ENCODE measurements at places on chromosomes 11 and 22.

DNA sequence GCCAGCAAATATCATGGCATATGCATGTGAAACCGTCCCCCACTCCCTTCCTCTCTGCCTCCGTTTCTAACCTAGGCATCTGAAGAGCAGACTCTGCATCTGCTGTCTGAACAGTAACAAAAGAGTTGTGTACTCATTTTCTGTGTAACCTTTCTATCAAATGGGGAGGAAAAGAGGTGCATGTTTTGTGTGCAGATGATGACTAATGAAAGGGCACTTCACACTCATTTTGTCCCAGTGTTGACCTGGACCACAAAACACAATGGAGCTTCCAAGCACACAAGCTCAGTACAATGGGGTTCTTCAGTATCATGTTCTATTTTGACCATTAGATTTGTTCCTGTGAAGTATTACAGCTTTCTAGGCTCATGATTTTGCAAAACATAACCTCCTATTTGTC lies 13.0 kb downstream of the JHY start:
- H3K36me3 ChIP-seq, result peaks cover 2% of the 10 kb centered on the region
- H3K4me3 ChIP-seq, result no peak overlapping the region
- no peak overlapping the region for H3K27ac ChIP-seq
- H3K4me1 ChIP-seq, result no peaks in the 10 kb centered on the region
- DNase-seq, result no peak

DNA sequence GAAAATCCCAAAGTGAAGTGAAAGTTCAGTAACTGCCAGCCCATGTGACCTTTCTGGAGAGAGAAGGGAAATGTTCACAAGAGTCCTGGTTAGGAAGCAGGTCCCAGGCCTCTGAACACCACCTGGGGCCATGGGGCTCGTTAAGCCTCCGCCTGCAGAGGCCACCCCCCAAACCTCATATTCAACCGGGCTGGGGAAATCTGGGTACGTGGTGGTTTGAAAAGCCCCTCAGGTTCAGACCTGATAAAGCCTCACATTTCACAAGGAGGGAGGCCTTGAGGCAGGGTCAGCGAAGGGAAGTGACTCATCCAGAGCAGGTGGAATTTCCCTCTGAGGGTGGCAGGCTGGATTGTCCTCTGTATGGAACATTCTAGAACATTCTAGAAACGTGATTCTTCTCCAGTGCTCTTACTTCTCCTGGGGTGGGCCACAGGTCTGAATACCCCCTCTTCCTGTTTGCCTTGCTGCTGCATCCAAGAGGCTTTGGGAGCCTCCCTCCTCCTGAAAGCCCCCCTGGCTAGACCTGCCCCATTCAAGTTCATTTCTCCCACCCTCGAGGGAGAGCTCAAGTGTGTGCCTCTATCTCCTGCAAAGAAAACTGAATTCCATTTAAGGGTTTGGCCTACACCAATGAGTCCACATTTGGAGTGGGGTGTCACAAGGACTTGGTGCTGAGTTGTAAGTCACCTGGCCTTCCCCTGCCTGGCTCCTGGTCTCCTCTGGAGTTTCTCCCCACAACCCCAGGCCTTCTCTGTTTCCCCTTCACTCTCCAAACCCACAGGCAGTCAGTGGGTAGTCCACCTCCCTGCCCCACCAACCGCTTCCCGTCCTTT lies 6.3 kb downstream of the FXYD2 start:
- peaks cover 31% of the 10 kb centered on the region for H3K36me3 ChIP-seq
- no peaks in the 10 kb centered on the region for H3K27me3 ChIP-seq
- peaks cover 68% of the 10 kb centered on the region for H3K4me1 ChIP-seq
- peak overlapping the region; percentile 94 for H3K27ac ChIP-seq

DNA sequence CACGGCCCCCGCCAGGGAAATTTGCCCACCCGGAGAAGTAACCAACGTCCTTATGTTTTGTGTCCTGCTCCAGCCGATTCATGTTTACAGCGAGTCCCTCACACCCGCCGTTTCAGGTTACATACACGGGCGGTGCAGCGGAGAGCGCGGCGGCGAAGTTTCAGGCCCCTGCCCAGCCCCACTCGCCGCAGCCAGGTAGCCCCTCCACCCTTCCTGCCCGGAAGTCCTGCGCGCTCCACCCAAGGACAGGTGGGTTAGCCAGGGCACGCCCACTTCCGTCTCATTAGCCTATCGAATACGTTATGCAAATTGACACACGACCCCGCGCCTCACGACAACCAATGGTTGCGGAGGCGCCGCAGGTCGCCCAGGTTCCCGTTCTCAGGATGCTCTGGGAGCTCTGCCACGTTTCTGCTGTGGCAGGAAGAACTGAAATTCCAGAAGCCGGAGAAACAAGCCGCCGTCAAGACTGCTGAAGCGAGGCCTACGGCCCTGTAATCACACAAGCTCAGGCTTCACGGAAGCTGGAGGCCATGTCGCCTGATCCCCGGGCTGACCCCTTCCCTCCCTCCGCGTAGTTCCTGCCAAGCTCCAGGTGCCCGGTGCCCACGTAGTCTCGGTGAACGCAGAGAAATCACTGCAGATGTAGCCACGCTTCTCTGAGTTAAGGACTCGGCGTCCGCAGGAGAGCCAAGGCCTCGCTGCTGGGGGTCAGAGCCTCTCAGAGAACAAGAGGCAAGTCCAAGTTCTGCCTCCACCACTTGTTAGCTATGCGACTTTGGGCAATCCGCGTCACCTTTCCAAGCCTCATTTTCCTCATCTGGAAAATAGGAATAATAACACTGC lies 22.4 kb upstream of the MYH9 start:
- peak overlapping the region; percentile 86 for H3K27ac ChIP-seq
- peaks cover 22% of the 10 kb centered on the region for H3K4me1 ChIP-seq
- H3K36me3 ChIP-seq, result no peaks in the 10 kb centered on the region
- H3K27me3 ChIP-seq, result no peaks in the 10 kb centered on the region
- H3K4me3 ChIP-seq, result peak overlapping the region; percentile 7

GRCh38 chr11:117906126-117906525 lies 23.1 kb downstream of the TMPRSS13 start:
- peaks cover 17% of the 10 kb centered on the region for H3K4me1 ChIP-seq
- H3K27ac ChIP-seq, result peak overlapping the region; percentile 14
- peak; percentile 14 for DNase-seq
- no peaks in the 10 kb centered on the region for H3K36me3 ChIP-seq
- peaks cover 9% of the 10 kb centered on the region for H3K27me3 ChIP-seq

DNA sequence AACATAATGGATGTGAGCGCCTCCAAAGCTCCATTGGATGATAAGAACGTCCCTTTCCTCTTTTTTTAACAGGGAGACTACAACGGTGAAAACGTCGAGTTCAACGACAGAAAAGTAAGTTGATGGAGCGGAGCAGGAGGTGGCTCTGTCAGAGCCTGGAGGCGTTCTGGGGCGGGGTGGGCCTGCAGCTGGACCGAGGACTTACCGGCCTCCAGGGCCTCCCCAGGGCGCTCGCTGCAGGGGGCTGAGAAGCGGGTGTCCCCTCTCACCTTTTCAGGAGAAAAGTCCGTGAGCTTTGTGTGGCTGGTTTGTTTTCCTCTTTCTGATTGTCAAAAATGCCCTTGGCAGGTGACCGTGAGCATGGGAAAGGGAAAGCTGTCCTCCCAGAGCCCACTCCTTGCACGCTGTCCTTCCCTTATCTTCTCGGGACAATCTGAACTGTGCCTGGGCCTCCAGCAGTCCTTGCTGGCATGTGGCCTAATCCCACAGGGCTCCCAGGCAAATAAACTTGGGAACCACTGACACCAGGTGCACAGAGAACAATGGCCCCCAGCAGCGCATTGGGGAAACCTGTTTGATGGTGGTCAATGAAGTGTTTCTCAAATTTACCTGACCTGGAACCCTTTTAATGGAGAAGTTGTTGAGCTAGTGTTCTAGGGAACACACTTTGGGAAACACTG lies 38.4 kb downstream of the ANO1 start:
- no peak overlapping the region for H3K27ac ChIP-seq
- H3K4me1 ChIP-seq, result peaks cover 6% of the 10 kb centered on the region
- no peak for DNase-seq
- peaks cover 43% of the 10 kb centered on the region for H3K27me3 ChIP-seq
- no peaks in the 10 kb centered on the region for H3K36me3 ChIP-seq

GRCh38 chr11:32358729-32359128 lies 76.6 kb downstream of the WT1 start:
- no peak overlapping the region for H3K27ac ChIP-seq
- no peaks in the 10 kb centered on the region for H3K4me1 ChIP-seq
- no peak for DNase-seq
- H3K4me3 ChIP-seq, result no peak overlapping the region
- peaks cover 77% of the 10 kb centered on the region for H3K27me3 ChIP-seq

GRCh38 chr22:43005106-43005505 lies 9.8 kb downstream of the PACSIN2 start:
- H3K27me3 ChIP-seq, result no peaks in the 10 kb centered on the region
- H3K27ac ChIP-seq, result no peak overlapping the region
- no peak overlapping the region for H3K4me3 ChIP-seq
- no peaks in the 10 kb centered on the region for H3K36me3 ChIP-seq
- peaks cover 39% of the 10 kb centered on the region for H3K4me1 ChIP-seq
- peak; percentile 32 for DNase-seq

DNA sequence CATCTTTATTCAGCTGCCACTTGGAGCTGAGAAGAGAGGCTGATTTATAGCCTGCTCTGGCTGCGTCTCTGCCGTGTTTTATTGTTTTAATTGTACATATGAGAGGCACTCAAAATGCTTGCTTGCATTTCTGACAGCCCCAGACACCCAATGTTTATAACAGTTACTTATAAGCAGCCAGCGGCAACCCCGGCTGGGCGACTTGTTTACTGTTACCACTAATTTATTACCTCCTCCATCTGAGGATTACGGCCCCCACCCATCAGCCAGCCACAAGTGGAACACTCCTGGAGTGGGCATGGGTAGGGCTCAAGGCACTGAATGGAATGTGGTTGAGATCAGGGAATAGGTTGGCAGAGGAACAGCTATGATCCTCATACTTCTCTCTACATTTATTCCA lies 61.2 kb downstream of the CLPB start:
- H3K27me3 ChIP-seq, result no peaks in the 10 kb centered on the region
- H3K4me1 ChIP-seq, result no peaks in the 10 kb centered on the region
- H3K4me3 ChIP-seq, result no peak overlapping the region

GRCh38 chr11:116693593-116694348 lies 79.0 kb downstream of the BUD13 start:
- no peaks in the 10 kb centered on the region for H3K36me3 ChIP-seq
- no peak overlapping the region for H3K4me3 ChIP-seq
- DNase-seq, result no peak
- H3K4me1 ChIP-seq, result peaks cover 5% of the 10 kb centered on the region
- no peak overlapping the region for H3K27ac ChIP-seq

GRCh38 chr11:30984442-30984816 lies 385.1 kb downstream of the DCDC1 start:
- DNase-seq, result no peak
- no peak overlapping the region for H3K27ac ChIP-seq
- H3K4me1 ChIP-seq, result no peaks in the 10 kb centered on the region
- H3K36me3 ChIP-seq, result no peaks in the 10 kb centered on the region
- no peaks in the 10 kb centered on the region for H3K27me3 ChIP-seq

DNA sequence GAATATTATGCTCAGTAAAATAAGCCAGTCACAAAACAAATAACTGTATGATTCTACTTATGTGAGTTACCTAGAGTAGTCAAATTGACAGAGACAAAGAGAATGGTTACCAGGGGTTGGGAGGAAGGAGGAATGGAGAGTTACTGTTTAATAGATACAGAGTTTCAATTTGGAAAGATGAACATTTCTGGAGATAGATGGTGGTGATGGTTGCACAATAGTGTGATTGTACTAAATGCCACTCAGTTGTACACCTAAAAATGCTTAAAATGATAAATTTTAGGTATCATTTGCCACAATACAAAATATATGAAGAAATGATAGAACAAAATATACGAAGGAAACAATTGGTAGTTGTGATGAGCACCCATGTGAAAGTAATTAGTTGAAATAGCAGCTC lies 43.4 kb downstream of the PDHX start:
- H3K27ac ChIP-seq, result no peak overlapping the region
- H3K4me1 ChIP-seq, result no peaks in the 10 kb centered on the region
- no peak overlapping the region for H3K4me3 ChIP-seq
- no peaks in the 10 kb centered on the region for H3K27me3 ChIP-seq

DNA sequence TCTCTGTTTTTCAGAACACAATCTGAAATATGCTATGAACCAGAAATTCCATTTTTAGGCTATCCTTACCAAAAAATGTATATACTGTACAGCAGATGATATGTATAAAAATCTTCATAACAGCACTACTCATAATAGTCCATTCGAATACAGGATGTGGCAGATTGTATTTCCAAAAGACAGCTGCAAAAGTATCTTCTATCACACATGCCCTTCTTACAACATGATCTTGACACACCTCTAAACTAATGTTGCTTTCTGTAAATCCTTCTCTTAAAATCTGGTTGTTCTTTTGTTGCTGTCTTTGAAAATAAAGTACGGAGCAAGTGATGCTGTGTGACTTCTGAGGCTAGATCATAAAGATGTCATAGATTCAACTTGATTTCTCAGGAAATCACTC lies 409.9 kb upstream of the LUZP2 start:
- no peaks in the 10 kb centered on the region for H3K36me3 ChIP-seq
- H3K4me3 ChIP-seq, result no peak overlapping the region
- no peak overlapping the region for H3K27ac ChIP-seq
- H3K27me3 ChIP-seq, result no peaks in the 10 kb centered on the region
- no peaks in the 10 kb centered on the region for H3K4me1 ChIP-seq

DNA sequence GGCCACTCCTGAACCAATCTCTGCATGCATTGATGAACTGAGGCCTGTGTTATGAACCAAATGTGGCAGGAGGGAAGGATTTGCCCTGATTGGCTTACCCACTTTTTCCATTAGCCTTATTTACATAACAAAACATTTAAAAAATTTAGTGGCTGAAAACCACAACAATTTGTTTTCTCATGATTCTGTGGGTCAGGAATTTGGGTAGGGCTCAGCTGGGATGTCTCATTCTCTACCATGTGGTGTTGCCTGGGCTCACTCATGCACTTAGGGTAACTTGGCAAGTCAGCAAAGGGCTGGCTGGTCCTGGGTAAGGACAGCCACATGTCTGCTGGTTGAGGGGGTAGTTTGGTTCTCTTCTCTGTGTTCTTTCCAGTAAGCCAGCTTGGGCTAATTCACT lies 35.1 kb upstream of the CYP2R1 start:
- H3K36me3 ChIP-seq, result no peaks in the 10 kb centered on the region
- no peak overlapping the region for H3K4me3 ChIP-seq
- no peak overlapping the region for H3K27ac ChIP-seq
- DNase-seq, result no peak
- H3K27me3 ChIP-seq, result peaks cover 17% of the 10 kb centered on the region

DNA sequence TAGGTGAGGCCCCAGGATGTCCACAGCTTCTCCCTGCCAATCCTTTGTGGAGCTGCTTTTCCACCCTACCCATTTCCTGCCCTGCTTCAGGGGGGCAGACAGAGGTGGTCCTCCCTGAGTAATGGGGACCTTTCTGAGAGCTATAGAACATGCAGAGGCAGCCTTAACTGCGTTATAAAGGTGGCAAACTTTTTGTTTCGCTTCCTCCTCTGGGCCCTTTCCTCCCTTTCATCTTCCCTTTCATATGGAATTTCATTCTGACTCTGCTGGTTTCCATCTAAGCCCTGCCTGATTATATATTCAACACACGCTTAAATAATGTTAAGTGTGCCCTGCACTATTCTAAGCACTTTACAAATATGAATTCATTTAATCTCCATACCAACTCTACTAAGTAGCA lies 169.3 kb upstream of the E2F8 start:
- H3K4me1 ChIP-seq, result no peaks in the 10 kb centered on the region
- no peaks in the 10 kb centered on the region for H3K36me3 ChIP-seq
- no peak overlapping the region for H3K27ac ChIP-seq
- H3K27me3 ChIP-seq, result peaks cover 30% of the 10 kb centered on the region
- no peak for DNase-seq
- H3K4me3 ChIP-seq, result no peak overlapping the region

- H3K27ac ChIP-seq, result no peak overlapping the region
- H3K4me3 ChIP-seq, result no peak overlapping the region
- H3K4me1 ChIP-seq, result peaks cover 12% of the 10 kb centered on the region
- DNase-seq, result peak; percentile 15
- H3K36me3 ChIP-seq, result no peaks in the 10 kb centered on the region
- H3K27me3 ChIP-seq, result no peaks in the 10 kb centered on the region
Observed at GRCh38 chr11:75376175-75376574, 23.1 kb upstream of the RPS3 start.

All from mesenchymal stem cell (in vitro differentiated cells and primary cell).